ENCODE measurements at places on chromosomes 13 and 19. TPM values are rescaled to one million over a fixed set of nuclear protein-coding genes. Genes with fewer than 3 reads are reported as not detected.

Gene SRRM5
- 0.41 TPM for total RNA-seq

Gene RAB11B
- total RNA-seq = 77.4 TPM

Gene PLIN5
- 0.27 TPM for total RNA-seq

Gene SIGLEC12
- 0.34 TPM for total RNA-seq

Gene UQCRFS1
- 48.5 TPM for total RNA-seq

Gene CBY2
- not detected for total RNA-seq

Gene FLT1
- 7.7 TPM for total RNA-seq
